ENCODE measurements at places on chromosomes 1 and 21. TPM values are rescaled to one million over a fixed set of nuclear protein-coding genes. Genes with fewer than 3 reads are reported as not detected.

The MEX3A gene
- 9.1 TPM for total RNA-seq

The STIL gene
- 1.0 TPM for total RNA-seq

The SPRR2F gene
- total RNA-seq: 18.5 TPM

The PRR9 gene
- not detected for total RNA-seq

The PTPN7 gene
- 1.7 TPM for total RNA-seq

The OR2T29 gene
- total RNA-seq: not detected

The ADAMTS4 gene
- 85.8 TPM for total RNA-seq

The PLCH2 gene
- total RNA-seq: 0.48 TPM

All from ovary (tissue), 10 donors.